ENCODE measurements at places on chromosomes 2 and 18.

GRCh38 chr18:69882965-69883668, 64.6 kb downstream of the CD226 start:
- no peak overlapping the region for H3K4me3 ChIP-seq
- DNase-seq, result no peak
- H3K36me3 ChIP-seq, result no peaks in the 10 kb centered on the region
- H3K27me3 ChIP-seq, result no peaks in the 10 kb centered on the region

GRCh38 chr18:78433562-78433961, 546.1 kb upstream of the SALL3 start:
- no peaks in the 10 kb centered on the region for H3K36me3 ChIP-seq
- H3K27me3 ChIP-seq, result no peaks in the 10 kb centered on the region
- no peak for DNase-seq
- no peaks in the 10 kb centered on the region for H3K4me1 ChIP-seq
- no peak overlapping the region for H3K27ac ChIP-seq

GRCh38 chr18:3451989-3452749, 2.2 kb downstream of the TGIF1 start:
- peaks cover 11% of the 10 kb centered on the region for H3K36me3 ChIP-seq
- DNase-seq, result peak; percentile 76
- H3K27me3 ChIP-seq, result no peaks in the 10 kb centered on the region
- peak overlapping the region; percentile 99 for H3K27ac ChIP-seq

DNA sequence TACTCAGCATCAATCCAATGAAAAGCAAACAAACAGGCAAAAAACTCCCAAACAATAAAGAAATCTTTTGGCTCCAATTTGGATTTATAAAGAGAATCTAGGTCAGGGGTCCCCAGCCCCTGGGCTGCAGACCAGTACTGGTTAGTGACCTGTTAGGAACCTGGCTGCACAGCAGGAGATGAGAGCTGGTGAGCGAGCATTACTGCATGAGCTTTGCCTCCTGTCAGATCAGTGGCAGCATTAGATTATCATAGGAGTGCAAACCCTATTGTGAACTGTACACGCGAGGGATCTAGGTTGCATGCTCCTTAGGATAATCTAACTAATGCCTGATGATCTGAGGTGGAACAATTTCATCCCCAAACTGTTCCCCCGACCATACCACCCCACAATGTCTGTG, 102.2 kb downstream of the KIAA1328 start:
- H3K36me3 ChIP-seq, result no peaks in the 10 kb centered on the region
- H3K4me3 ChIP-seq, result no peak overlapping the region
- H3K27ac ChIP-seq, result no peak overlapping the region

DNA sequence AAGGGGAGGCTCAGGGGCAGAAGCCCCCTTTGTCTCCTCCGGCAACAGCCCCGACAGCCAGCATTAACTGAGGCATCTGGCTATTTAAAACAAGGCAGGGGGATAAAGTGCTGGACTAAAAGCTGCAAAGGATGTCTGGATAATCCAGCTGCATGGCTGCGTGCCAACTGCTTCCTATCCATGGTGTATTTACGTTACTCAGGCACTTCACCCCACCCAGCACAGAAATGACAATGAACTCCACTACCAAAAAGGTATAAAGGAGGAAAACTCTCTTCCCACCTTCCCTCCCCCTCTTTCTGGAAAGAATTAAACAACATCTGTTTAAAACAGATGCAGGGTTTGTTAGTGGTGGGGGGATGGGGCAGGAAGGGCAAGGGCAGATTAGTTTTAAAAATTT, 82.5 kb downstream of the SPRED2 start:
- peaks cover 45% of the 10 kb centered on the region for H3K4me1 ChIP-seq
- no peak for DNase-seq
- no peak overlapping the region for H3K4me3 ChIP-seq
- H3K36me3 ChIP-seq, result no peaks in the 10 kb centered on the region

DNA sequence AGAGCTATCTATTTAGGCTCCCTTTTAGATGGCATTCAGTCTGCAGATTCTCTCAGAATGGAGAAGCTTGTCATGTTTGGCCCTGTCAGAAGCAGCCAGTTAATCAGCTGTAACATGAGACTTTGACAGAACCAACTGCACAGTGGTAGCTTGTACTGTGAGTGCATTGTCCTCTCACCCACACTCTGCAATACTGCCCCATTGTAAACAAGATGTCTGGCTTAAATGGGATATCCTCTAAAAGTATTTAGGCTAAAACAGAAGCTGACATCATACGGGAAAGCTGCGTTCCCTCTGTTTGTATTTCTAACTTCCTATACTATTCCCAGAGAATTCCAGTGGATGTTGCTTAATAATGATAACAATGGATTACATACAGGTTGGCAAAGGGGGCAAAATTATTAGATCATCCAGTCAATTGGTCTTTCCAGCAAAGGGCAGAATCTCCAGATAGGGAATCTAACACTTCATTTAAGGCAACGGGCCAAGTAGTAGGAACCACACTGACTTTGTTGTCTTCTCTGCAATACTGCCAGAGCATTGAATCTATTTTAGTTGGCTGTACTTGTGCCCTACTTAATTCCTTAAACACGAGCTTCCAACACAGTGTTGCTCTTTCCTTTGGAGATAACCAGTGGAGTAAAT, 15.4 kb upstream of the STAT4 start:
- H3K27me3 ChIP-seq, result no peaks in the 10 kb centered on the region
- DNase-seq, result no peak

DNA sequence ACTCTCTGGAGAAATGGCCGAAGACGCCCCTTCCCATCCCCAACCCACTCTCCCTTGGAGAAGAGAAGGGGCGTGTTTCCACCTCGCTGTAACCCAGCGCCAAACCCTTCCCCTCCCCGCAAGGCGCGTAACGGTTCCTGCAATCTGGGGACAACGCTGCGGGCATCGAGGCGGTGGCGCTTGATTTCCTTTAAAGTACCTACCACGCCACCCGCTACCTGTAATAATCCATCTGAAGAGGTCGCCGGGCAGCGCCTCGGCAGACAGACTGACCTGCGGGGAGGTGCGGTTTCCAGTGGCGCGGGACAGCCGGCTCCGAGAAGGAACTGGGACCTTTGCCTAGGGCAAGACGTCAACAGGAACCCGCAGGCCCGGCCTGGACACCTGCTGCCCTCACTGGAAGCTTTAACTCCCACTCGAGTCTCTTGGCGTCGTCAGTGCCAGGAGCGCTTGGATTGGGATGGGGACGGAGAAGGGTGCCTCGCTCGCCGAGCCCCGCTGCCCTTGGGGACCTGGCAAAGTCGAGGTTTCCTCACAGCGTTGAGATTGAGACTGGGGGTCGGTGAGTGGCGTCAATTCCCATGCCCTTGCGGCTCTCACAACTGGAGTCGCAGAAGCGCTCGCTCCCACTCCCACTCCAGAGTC, at the start of gene CYP1B1:
TSS of gene CYP1B1 (minus strand) at position 645 of the 645 bp plus-strand sequence. CDS start 763 bp downstream, outside the sequence.
- peak; percentile 79 for DNase-seq
- peaks cover 17% of the 10 kb centered on the region for H3K4me1 ChIP-seq
- no peaks in the 10 kb centered on the region for H3K27me3 ChIP-seq
- peak within 1 kb of the TSS; percentile 64 for H3K4me3 ChIP-seq

DNA sequence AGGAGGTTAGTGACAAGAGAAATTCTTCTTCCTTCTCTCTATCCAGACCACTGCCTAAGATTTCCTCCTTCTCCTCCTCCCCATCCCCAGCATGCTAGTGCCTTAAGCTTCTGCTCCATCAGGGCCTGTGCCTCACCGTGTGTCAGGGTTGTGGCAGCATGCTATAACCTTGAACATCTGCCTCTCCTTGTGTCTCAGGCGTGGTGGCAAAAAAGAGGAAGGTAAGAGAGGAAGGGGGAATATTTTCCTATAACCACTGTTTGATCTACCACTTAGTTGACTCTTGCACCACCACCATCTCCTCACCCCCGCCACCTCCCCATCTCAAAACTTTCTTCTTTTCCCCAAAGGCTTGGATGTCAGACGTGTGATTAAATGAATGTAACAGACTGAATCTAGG, 38.3 kb upstream of the PEX13 start:
- H3K27ac ChIP-seq, result no peak overlapping the region
- H3K36me3 ChIP-seq, result no peaks in the 10 kb centered on the region
- no peaks in the 10 kb centered on the region for H3K4me1 ChIP-seq
- H3K27me3 ChIP-seq, result no peaks in the 10 kb centered on the region
- DNase-seq, result no peak
- H3K4me3 ChIP-seq, result no peak overlapping the region

- no peak overlapping the region for H3K4me3 ChIP-seq
- H3K27ac ChIP-seq, result no peak overlapping the region
- no peaks in the 10 kb centered on the region for H3K36me3 ChIP-seq
- H3K4me1 ChIP-seq, result no peaks in the 10 kb centered on the region
Measured at GRCh38 chr2:139386401-139386800, 606.2 kb upstream of the NXPH2 start.

- no peaks in the 10 kb centered on the region for H3K4me1 ChIP-seq
- H3K4me3 ChIP-seq, result no peak overlapping the region
- H3K27me3 ChIP-seq, result peaks cover 12% of the 10 kb centered on the region
- no peak overlapping the region for H3K27ac ChIP-seq
- no peaks in the 10 kb centered on the region for H3K36me3 ChIP-seq
Measured at GRCh38 chr2:60634438-60634837, 81.0 kb upstream of the BCL11A start.

GRCh38 chr2:195559431-195559914, 97.6 kb upstream of the SLC39A10 start:
- no peak overlapping the region for H3K4me3 ChIP-seq
- no peaks in the 10 kb centered on the region for H3K36me3 ChIP-seq
- H3K4me1 ChIP-seq, result peaks cover 33% of the 10 kb centered on the region
- no peak for DNase-seq

- peaks cover 67% of the 10 kb centered on the region for H3K36me3 ChIP-seq
- H3K27ac ChIP-seq, result no peak overlapping the region
- no peaks in the 10 kb centered on the region for H3K27me3 ChIP-seq
- no peak for DNase-seq
- H3K4me1 ChIP-seq, result no peaks in the 10 kb centered on the region
Measured at GRCh38 chr2:84443477-84443876, 15.6 kb downstream of the SUCLG1 start.

GRCh38 chr2:102783506-102784183, 21.8 kb downstream of the TMEM182 start:
- no peak for DNase-seq
- no peaks in the 10 kb centered on the region for H3K36me3 ChIP-seq
- no peaks in the 10 kb centered on the region for H3K4me1 ChIP-seq
- H3K27ac ChIP-seq, result no peak overlapping the region
- H3K27me3 ChIP-seq, result no peaks in the 10 kb centered on the region

DNA sequence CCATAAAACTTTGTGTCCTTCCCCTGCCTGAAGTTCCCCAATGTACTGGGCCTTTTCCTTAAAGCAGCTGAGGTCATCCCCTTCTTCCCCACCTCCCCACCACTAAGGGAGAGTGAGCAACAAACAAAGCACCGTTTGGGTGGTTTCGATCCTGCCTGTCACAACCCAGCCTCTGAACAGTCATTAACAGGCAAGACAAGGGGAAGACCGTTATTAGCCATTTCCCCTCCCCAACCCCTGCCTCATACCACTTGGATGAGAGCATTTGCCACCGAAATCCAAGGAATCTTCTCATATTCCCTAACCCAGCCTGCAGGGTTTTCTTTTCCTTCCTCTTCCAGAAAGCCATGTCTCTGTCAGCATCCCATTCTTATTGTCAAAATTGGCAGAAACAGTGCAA, 65.6 kb downstream of the STRADB start:
- H3K27me3 ChIP-seq, result no peaks in the 10 kb centered on the region
- H3K27ac ChIP-seq, result no peak overlapping the region
- no peaks in the 10 kb centered on the region for H3K4me1 ChIP-seq
- H3K4me3 ChIP-seq, result no peak overlapping the region
- no peak for DNase-seq

GRCh38 chr2:149612122-149612521, 24.5 kb upstream of the MMADHC start:
- no peak overlapping the region for H3K4me3 ChIP-seq
- peaks cover 10% of the 10 kb centered on the region for H3K4me1 ChIP-seq
- no peak for DNase-seq
- peak overlapping the region; percentile 37 for H3K27ac ChIP-seq
- H3K27me3 ChIP-seq, result no peaks in the 10 kb centered on the region

All from upper lobe of right lung (tissue), 1 donor.